ENCODE measurements at places on chromosomes 3 and 15.

GRCh38 chr3:182484682-182485081 is 308.6 kb upstream of the ATP11B start:
- DNase-seq = no peak

GRCh38 chr15:40040770-40041169 is 1.8 kb upstream of the SRP14 start:
- DNase-seq = no peak

GRCh38 chr3:145900056-145900829 is 260.7 kb downstream of the PLOD2 start:
- DNase-seq = no peak

GRCh38 chr15:27885201-27885600 is 213.9 kb downstream of the OCA2 start:
- no peak for DNase-seq

DNA sequence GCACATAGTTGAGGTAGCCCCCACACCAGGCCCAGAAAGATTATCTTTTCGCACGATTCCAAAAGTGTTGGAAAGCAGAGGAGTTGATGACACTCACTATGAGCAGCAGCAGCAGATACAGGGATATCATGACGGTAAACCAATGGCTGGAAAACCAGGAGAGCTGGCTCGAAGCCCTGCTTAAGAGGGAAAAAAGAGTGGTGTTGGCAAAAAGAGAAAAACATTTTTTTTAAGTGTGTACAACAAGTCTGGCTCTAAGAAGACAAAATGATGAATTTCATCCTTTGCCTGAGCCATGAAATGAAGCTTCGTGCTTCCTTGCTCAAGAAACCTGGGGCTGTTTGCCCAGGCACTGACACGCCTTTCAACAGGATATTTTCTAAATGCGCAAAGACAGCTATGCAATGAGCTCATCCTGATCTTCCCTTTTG is 27.3 kb downstream of the PARP16 start:
- DNase-seq = no peak

- DNase-seq = no peak
These were observed 70.3 kb upstream of the ARL8B start for GRCh38 chr3:5051772-5052171.

DNA sequence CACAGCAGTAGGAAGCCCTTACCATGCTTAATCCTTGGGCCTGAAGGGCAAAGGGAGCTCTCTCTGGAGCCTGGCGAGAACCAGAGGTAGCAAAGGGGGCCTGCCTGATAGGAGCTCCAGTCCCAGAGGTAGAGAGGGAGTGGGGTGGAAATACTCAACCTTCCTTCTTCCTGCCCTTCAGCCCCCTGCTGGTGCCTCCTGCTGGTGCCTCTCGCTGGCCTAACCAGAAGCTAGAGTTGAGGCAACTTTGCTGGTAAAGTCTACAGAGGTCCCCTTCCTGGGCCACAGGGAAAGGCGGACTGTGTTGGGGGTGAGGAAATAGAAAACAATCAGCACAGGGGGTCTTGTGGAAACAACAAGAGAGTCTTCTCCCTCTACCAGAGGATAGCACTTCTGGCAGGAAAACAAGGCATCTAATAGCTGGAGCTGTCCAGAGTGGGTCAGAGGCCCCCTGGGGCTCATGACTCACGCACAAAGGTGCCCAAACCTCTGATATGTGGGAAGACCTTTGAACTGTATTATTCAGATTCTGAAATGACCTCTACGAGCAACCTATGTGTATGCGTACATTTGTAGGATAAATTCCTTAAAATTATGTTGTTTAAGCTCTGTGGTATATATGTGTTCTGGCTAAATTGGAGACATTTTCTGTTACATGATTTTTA is 133.9 kb downstream of the LRRC28 start:
- no peak for DNase-seq

DNA sequence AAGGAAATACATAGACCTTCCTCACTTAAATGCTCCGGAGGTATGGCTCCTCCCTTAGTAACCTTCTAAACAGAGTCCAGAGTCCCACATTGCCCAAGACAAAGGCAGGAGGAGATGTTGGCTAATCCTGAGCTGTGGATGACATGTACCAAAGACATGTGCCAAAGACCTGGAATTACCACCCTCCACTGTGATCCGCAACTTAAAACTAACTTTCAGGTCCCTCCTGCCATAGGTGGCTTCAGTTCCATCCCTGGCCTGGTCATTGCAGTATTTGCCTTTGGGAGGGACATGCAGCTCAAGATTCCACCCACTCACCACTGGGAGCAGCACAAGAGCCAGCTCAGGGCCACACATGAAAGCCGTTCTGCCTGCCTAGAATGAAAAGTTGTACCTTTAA is 28.0 kb downstream of the MYZAP start:
- no peak for DNase-seq

GRCh38 chr15:88909956-88910831 is 3.0 kb downstream of the MFGE8 start:
- no peak for DNase-seq

DNA sequence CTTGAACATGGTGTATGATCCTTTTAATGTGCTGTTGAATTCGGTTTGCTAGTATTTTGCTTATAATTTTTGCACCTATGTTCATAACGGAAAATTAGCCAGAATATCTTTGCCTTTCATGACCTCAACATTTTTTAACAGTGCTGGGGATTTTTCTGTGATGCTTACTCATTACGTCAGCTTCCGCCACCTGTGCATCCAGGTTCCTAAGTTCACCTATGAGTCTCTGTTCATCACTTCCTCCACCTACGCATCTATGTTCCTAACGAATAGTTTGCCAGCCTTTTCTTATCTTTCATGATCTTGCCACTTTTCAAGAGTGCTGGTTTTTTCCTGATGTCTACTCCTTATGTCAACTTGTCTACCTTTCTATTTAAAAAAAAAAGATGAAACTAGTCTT is 16.5 kb downstream of the AADACL2 start:
- no peak for DNase-seq

DNA sequence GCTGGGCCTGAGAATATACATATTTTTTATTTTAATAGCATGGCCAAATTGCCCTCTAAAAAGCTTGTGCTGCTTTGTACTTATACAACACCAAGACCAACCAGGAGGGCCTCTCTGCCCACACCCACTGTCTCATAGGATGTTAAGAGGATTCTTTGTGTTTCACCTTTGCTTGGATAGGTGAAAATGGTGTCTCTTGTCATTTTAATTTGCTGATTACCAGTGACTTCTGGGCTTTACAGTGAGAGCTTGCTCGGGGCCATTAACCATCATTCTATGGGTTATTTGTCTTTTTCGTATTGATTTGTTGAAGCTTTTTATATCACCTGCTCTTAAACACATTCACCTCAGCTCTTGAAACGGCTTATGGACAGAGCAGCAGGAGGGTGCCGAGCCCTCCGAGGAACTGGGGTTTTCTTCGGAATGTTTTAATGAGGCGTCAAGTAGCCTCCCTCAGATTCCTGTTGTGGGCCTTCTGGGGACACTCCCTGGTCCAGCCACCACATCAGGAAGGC is 10.5 kb downstream of the PTH1R start:
- no peak for DNase-seq

DNA sequence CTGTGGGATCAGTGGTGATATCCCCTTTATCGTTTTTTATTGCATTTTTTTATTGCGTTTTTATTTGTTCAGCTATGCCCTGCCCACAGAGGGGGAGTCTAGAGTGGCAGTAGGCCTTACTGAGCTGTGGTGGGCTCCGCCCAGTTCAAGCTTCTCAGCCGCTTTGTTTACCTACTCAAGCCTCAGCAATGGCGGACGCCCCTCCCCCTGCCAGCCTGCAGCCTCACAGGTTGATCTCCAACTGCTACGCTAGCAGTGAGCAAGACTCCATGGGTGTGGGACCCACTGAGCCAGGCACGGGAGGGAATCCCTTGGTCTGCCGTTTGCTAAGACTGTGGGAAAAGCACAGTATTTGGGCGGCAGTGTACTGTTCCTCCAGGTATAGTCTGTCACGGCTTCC is 500.6 kb upstream of the MCTP2 start:
- no peak for DNase-seq

DNA sequence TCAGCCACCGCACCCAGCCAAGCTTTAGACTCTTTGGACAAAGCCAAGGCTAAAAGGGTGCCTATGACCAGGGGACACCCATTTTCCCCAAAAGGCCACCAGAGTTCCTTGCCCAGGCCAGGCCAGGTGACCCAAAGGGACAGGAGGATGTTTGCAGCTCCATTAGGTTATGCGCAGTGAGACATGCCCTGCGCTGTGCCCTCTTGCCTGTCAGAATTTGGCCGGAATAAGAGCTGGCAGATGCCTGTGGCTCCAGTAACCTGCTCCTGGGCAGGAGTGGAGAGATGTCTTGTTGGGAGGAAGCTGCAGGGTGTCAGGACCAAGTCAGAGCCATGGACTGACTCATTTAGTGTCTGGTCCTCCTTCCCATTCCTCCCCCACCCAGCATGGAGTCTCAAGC is 20.5 kb downstream of the DNASE1L3 start:
- DNase-seq = peak; percentile 63

- DNase-seq = no peak
These were observed 37.7 kb downstream of the FAM174B start for GRCh38 chr15:92617549-92618520.

GRCh38 chr3:4078903-4079302 is 224.3 kb upstream of the SETMAR start:
- no peak for DNase-seq

DNA sequence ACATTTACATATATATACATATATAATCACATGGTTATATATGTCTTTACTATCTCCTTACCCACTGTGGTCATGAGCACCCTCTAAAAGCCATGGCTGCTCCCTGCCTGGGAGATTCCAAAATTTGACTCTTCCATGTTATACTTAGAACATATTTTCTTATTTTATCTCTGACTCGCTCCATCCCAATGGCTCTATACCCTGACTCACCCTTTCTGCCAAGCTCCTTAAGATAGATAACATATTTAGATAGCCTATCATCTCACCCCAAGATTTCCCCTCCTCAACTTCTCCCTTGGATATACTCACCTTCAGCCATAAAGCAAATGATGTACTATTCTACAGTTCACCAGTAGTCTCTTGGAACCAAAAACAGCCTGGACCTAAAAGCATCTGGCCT is 65.1 kb downstream of the CD200R1L start:
- no peak for DNase-seq

DNA sequence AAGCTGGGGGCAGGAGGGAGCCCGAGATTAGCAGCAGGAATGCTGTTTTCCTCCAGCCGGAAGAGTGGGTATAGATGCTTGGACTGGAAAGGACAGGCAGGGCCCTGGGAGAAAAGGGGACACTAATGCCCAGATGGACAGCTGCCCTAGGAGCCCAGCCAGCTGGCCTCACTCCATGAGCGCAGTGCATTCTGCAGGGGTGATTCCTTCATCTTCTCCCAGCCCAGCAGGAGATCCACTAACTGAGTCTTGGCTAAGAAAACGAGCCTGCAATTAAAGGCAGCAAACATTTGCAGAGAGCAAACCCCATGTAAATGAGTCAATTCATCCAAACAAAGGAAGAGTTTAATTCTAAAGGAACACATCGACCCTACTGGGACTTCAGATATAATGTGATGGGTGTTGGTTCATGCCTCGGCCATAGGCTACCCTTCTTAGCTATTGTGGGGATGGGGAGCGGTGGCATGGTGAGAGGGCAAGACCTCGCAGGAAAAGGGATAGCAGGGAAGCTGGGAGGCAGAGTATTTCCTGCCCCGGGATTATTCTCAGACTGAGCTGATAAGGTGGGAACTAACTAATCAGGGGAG is 13.3 kb upstream of the MINAR1 start:
- no peak for DNase-seq

DNA sequence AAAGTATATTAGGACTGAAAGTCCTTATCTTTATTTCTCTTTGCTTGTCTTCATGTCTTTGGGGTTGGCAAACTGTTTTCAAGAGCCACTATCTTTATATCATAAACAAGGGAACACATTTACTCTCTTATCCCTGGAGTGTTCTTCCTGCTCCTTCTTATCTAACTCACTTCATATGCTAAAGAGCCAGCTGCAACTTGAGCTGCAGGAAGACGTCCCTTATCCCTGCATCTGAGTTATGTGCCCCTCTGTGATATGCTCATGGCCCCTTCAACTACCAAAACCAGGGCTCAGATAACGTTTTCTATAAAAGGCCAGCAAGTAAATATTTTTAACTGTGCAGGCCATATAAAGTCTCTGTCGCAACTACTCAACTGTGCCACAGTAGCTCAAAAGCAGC is 137.0 kb upstream of the CRBN start:
- DNase-seq = no peak

- DNase-seq = no peak
These were observed 14.4 kb downstream of the RTP1 start for GRCh38 chr3:187211532-187212195.

- DNase-seq = no peak
These were observed 29.7 kb downstream of the ZBBX start for GRCh38 chr3:167350245-167350862.

- peak; percentile 44 for DNase-seq
These were observed 42.2 kb downstream of the KLHL25 start for GRCh38 chr15:85752491-85752961.

GRCh38 chr3:100084100-100084806 is 30.0 kb downstream of the FILIP1L start:
- no peak for DNase-seq

- DNase-seq = no peak
These were observed 289.7 kb upstream of the DNAJC19 start for GRCh38 chr3:181279239-181279565.

GRCh38 chr3:42535981-42536784 is 33.7 kb downstream of the VIPR1 start:
- peak; percentile 69 for DNase-seq

- DNase-seq = no peak
These were observed 23.4 kb upstream of the CLK3 start for GRCh38 chr15:74592222-74592621.
